ENCODE measurements at places on chromosomes 2 and 18.

DNA sequence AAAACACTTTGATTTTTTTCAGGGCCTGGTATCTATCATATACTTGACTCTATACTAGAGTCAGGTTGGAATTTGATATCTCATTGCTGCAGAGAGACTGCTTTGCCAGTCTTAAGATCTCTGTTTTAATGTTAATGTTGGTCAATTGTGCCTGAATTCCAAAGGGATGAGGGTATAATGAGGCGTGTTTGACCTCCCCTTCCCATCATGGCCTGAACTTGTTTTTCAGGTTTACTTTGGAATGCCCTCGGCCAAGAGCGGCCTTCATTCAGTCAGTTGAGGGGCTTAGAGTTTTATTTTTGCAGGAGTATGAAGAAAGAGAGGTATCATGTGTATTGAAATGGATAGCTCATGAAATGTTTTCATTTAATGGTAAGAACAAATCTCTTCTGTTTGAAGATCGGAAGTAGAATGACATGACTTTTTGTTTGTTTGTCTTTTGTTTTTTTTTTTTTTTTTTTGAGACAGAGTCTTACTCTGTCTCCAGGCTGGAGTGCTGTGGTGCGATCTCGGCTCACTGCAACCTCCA is 119.0 kb downstream of the KIAA1328 start:
- DNase-seq = no peak

GRCh38 chr2:26011990-26012856 is 21.7 kb upstream of the RAB10 start:
- peak; percentile 72 for DNase-seq

DNA sequence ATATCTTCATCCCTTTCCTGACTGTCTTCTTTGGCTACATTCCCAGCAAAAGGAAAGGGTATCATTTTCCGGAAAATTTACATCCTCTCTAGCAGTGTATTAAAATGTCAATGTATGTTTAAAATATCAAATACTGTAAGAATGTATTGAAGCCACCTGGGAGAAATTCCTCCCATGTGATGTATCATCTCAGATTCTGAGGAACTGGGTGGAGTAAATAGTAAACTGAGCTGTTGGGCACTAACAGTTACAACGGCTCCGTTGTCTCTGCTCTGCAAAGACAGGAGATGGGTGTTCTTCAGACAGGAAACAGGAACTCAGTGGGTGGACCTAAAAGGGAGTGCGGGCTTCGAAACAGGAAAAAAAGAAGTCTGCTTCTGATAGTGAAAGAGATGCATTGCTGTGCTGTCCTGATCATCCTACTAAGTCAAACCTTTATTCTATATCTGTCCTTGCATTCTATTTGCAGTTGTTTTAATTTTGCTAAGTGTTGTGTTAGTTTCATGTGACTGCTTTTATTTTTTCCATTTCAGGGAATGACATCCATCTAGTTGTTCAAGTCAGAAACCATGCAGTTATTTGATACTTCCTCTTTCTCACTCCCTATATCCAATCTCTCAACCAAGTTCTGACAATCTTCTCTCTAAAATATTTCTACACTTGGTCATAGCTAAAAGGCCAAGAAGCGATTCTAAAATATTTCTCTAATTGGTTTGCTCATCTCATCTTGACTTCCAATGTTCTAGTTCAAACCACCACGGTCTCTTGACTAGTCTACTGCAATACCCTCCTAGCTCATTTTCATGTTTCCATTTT is 19.4 kb downstream of the DOK1 start:
- no peak for DNase-seq

GRCh38 chr18:711310-711656 is 1.1 kb downstream of the ENOSF1 start:
- DNase-seq = no peak

DNA sequence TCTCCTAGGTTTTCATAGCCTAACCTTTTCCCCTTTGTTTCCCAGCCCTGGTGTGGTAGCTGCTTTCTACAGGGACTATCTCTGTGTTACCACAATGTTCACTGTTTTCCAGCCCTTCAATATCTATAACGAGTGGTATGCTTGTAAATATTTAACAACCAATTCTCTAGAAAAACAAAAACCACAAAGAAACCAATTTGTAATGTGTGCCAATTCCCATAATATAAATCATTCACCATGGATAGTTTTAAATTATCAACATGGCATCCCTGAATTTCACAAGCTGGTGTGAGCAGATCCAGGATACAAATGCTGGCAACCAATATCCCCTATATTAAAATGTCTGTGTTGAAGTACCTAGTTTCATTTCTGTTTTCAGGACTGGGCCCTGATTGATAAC is 207.5 kb upstream of the FBXO11 start:
- peak; percentile 35 for DNase-seq
